ENCODE measurements at places on chromosomes 3 and 15.
A peak's percentile ranks its signal among the peaks of the same experiment; 100 is the strongest.

DNA sequence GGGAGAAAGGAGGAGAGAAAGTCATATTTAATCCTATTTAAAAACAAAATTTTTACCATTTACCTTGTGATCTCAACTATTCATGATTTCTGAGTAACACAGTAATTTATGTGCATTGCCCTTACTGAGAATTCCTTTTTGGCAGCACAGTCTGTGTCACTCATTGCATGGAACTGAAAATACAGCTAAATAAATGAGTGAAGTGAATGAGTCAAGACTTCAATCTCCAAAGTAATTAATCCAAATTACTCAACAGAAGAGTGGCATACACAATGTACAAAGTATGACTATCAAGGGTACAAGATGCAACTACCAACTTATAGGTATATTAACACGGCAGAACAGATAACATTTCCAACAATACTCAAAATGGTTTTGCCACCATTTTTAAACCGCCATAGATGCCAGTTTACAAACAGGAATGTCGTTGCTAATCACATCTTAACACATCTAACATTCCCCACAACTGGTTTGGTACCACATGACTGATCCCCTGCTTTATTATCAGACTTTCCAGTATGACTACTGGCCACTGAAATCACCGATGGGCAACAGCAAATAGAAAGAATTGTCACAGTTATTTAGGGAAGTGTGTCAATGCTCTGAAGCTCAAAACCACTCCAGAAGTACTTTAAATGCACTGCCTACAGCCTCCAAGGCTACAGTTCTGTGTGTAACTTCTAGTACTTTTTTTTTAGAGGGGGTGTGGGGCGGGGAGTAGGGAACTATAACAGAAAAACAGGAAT lies 410.4 kb downstream of the SHQ1 start:
- DNase-seq, result no peak

DNA sequence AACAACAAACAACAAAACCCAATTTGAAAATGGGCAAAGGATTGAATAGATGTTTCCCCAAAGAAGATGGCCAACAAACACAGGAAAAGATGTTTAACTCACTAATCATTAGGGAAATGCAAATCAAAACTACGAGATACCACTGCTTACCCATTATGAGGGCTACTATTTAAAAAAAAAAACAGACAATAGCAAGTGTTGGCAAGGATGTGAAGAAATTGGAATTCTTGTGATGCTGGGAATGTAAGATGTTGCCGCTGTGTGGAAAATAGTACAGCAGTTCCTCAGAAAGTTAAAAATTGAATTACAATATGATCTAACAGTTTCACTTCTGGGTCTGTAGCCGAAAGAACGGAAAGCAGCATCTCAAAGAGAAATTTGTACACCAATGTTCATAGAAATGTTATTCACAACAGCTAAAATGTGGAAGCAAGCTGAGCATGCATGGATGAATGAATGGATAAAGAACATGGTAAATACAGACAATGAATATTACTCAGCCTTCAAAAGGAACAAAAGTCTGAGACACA lies 121.9 kb downstream of the CHSY1 start:
- DNase-seq, result no peak

- no peak for DNase-seq
Observed at GRCh38 chr3:11995120-11995519, 9.1 kb upstream of the SYN2 start.

DNA sequence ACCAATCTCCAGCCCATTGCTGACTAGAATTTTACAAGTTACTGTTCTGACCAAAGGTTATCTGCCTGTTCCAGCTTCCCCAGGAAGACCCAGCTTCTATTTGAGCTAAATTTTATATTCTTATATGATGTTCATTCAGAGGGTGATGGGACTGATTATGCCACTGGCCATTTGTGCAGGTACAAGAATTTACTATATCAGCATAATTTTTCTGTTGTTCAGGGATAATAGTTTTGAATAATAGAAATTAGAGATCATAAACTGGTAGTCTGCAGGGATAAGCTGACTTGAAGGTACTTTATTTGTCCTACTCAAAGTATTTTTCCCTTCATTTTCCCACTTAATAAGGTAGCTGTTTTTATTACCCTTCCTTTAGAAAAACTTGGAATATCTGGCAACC lies 222.6 kb upstream of the MRPL3 start:
- DNase-seq, result no peak

DNA sequence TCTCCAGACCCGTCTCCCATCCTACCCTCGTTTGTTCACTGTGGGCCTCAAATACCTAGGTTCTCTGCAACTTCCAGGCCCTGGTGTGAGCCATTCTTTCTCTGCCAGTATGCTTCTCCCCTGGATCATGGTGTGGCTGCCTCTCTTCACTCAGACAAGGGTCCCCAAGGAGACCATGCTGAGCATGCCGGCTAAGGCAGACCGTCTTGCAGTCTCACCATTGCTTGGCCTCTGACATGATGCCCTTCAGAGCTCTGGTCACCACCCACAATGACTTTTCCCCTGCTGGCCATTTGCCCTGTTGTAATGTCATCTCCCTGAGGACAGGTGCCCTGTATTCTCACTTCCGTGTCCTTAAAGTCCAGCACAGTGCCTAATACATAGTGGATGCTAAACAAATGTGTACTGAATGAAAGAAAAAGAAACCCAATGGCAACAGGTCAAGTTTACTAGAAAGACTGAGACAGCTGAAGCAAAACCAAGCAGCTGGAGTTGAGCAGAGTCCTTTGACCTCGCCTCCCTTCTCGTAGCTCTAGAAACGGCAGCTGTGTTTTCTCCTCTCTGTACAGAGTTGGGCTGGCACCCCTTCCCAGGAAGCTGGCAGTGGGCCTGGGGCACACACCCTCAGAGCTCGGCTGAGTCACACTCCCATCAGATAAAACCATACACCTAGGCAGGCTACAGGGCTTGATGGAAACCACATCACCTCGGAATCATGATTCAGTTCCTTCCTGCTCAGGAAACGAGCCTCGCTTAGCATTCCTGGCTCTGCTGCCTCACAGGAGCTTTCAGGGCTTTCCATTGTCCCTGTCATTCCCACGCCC lies 8.6 kb downstream of the TLR9 start:
- DNase-seq, result no peak

GRCh38 chr15:82970078-82970686 lies 15.8 kb upstream of the RAMAC start:
- DNase-seq, result no peak

- no peak for DNase-seq
Observed at GRCh38 chr3:72679540-72680198, 168.6 kb downstream of the SHQ1 start.

GRCh38 chr15:50549326-50549725 lies 2.9 kb upstream of the USP50 start:
- no peak for DNase-seq

- DNase-seq, result no peak
Observed at GRCh38 chr15:87135109-87135508, 1055.4 kb downstream of the AGBL1 start.

DNA sequence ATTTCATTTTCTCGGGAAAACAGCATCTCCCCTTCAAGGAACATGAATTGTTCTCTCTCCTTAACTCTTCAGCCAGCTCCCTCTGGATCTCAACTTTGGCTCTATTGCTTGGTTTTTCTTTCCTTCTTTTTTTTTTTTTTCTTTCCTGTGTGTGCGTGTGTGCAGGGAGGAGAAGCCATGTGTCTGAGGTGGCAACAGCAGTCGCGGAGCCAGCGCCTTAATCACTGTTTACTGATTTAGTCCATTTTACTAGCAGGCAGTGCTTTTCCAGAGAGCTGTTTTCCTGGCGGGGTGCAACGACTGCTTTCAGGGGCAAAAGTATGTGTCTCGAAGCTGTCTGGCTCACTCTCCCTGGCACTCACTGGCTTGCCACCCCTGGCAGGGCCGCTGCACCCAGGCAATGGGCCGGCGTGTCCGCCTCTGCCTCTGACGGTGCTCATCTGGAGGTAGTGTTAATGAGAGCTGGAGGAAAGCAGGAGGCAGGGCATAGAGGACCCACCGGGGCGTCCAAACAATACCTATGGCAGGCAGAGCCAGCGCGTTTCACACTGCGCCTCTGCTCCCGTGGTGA lies 835.4 kb upstream of the NR2F2 start:
- no peak for DNase-seq

DNA sequence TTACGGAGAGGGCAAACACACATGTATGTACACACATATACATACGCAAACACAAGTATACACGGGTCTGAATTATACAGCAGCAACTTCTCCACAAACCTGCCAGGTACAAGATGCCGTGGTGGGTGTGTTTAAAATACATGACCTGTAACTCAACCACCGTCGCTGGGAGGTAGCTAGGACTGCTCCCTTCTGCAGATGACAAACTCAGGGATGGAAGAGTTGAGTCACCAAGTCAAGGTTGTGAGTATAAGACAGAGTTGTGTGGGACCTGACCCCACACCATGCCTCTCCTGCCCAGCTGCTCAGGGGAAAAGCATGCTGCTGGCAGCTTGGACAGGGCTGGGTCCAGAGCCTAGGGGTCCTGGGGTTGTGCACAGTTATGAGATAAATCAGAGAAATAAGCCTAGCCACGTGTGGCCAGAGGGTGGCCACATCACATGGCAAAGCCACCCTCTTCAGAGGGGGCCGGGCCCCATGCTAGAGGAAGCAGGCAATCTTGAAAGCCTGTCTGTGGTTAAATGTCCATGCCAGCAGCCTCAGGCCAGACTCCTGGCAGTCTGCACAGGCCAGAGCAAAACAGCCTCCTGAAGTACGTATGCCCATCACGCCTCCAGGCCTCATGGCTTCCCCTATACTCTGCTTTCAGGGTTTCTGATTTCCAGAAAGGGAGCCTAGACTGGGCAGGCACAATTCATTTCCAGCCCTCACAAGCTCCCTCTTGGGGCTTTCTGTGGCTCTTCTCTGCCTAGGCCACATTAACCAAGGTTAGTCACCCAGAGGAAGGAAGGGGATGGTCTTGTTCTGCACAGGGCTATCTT lies 107.7 kb upstream of the RPL32 start:
- DNase-seq, result no peak

GRCh38 chr3:169394316-169394715 lies 269.2 kb downstream of the MECOM start:
- no peak for DNase-seq

- no peak for DNase-seq
Observed at GRCh38 chr3:56744016-56744415, 57.7 kb downstream of the ARHGEF3 start.

- no peak for DNase-seq
Observed at GRCh38 chr3:123621850-123622189, 37.0 kb upstream of the HACD2 start.

- no peak for DNase-seq
Observed at GRCh38 chr3:140467104-140467577, 210.7 kb upstream of the TRIM42 start.

DNA sequence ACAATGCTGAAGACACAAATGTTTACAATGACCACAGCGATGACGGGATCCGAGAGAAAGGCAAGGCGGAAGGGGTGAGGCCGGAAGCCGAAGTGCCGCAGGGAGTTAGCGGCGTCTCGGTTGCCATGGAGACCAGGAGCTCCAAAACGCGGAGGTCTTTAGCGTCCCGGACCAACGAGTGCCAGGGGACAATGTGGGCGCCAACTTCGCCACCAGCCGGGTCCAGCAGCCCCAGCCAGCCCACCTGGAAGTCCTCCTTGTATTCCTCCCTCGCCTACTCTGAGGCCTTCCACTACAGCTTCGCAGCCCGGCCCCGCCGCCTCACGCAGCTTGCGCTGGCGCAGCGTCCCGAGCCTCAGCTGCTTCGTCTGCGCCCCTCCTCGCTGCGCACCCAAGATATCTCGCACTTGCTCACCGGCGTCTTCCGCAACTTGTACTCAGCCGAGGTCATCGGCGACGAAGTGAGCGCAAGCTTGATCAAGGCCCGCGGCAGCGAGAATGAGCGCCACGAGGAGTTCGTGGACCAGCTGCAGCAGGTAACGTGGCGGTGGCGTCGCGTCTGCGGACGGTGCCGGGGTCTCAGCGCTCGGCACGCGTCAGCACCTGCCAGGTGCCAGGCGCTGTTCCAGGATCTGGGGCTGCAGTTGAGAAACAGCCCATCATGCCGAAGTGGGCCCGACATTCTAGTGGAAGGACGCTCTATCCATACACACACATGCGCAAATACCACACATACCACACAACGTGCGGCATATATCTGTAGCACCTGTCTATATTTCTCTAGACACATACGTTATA lies at the start of gene DLEC1:
Gene DLEC1, plus strand, starts transcription at position 108 of the 798 bp plus-strand sequence. Its CDS starts 18 bp downstream, at position 126.
- DNase-seq, result peak; percentile 63

DNA sequence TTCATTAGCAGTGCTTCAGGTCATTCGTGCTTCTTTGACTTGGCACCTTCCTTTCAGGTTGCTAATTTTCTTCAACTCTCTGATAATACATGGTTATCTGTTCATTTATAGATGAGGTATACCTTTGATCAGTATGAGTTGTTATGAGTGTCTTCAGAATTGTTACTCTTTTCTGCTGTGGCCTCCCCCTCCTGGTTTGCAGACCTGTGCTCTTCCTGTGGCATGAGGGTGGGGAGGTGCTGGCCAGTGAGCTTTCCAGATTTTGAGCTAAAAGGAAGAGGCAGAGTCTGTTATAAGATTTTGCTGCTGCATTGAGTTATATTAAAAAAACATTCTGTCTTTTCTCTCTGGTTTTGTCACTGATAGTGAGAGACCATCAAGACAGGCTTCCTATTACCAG lies 30.8 kb upstream of the GOLGA6L9 start:
- DNase-seq, result no peak

GRCh38 chr3:36653095-36653494 lies 111.3 kb downstream of the DCLK3 start:
- no peak for DNase-seq

GRCh38 chr15:101453123-101454120 lies 36.1 kb downstream of the PCSK6 start:
- no peak for DNase-seq

DNA sequence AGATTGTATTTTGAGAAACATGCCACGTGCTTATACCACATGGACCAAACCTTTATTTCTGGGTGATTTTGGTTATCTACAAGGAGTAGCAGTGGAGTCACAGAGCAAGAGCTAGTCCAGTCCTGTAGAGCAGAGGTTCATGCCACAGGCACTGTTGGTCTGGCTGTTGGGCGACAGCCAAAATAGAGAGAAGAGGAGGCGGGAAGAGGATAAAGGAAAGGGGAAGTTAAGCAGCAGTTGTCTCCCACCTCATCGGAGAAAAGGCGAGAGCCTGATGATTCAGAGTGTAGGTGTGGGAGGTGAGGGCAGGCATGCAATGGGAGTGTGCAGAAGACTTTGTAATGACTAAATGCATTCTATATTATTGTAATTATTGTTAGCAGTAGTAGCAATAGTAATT lies 237.5 kb upstream of the ROPN1 start:
- DNase-seq, result no peak

DNA sequence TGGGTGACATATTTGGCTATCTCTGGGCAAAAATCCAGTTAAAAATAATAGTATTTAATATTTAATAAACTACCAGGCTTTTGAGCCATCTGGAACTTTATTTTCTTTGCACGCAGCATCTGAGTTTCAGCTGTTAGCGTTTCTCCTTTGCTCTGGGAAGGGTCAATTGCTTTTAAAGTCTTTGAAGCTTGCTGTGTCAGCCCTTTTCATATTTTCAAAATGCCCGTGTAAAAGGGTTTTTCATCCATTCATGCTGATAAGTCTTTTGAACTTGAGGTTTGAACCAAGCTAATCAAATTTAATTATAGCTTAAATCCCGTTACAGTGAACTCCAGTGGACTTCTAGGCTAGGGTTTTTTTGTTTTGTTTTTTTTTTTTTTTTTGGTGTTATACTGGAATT lies 79.1 kb downstream of the SLC25A26 start:
- DNase-seq, result no peak

- DNase-seq, result no peak
Observed at GRCh38 chr3:10312861-10313260, 8.1 kb downstream of the SEC13 start.
